ENCODE measurements at places on chromosomes 11 and 22.

DNA sequence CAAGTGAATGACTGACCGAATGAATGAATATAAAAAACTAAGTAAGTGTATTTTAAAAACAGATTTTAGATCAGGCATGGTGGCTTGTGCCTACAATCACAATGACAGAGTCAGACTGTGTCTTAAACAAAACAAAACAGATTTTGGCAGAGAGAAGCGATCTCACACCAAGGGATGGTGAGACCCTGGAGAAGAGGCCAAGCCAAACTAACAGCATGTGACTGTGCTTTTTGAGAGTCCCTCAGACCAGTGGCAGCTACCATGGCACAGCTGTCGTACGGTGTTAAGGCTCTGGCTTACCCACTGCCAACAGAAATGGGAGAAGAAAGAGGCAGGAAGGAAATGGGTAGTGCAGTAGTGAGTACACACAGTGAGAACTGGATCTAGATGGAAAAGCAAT, 60.6 kb downstream of the SGSM3 start:
- DNase-seq = no peak

- no peak for DNase-seq
These were observed 122.6 kb upstream of the SORL1-AS1 start for GRCh38 chr11:121575250-121575962.

DNA sequence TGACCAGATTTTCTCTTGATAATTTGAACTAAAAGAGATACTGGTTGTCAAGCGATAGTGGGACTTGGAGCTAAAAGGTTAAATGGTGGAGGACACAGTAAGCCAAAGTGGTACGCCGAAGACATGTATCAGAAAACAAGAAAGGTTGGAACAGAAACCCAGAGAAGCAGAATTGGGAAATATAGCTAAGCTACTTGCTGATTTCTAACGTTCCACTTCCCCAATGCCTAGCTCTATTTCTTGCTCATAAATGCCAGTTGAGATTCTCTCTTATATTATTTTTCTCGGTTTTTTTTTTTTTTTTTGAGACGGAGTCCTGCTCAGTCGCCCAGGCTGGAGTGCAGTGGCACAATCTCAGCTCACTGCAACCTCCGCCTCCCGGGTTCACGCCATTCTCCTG, 12.7 kb downstream of the TMEM41B start:
- DNase-seq = no peak

DNA sequence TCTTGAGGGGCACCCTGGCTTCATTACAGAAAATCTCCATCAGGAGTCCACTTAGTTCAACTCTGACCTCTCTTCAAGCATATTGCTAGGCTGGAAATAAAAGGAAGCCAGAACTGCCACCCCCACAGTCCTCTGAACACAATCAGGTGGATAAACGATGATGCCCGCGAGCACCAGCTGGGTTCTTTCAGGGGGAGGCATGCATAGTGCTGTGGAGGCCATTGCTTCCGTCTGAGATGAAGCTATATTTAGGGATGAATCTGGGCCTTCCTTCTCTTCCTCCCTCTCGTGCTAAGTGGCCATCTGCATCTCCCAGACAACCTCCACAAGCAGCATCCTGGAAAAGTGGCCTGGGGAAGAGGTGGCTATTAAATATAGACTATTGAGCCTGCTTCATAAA, 3.9 kb upstream of the MICAL2 start:
- no peak for DNase-seq

GRCh38 chr11:70331901-70332300, 61.4 kb downstream of the PPFIA1 start:
- no peak for DNase-seq

DNA sequence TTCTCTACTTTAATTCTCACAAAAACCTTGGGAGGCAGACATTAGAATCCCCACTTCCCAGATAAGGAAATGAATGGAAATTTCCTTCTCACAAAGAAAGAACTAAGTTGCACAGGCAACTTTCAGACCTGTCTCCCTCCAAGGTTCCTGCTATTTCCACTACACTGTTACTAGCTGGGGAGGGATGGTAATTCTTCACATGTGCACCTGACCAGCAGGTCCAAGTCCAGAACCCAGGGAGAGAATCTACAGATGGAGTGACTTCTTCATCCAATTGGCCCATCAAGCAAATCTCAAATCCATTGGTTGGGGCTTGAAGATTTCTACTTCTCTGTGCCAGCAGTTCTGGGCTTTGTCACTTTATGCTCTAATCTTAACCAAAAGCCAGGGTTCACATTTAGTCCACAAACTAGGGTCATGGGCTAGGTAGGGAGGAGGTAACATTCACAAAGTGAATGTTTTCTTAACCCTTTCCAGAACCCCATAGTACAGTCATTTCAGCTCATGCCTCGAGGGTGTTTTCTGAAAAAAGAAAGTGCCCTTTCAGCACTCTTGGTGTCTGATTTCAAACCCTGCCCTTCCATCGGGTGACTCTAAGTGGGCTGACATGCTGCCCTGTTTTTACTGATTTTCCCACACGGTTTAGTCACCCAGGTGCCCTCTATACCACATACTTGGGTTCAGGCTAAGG, 2.7 kb downstream of the POU2AF1 start:
- no peak for DNase-seq

GRCh38 chr11:118615976-118616371, 8.6 kb downstream of the PHLDB1 start:
- DNase-seq = no peak

GRCh38 chr11:46533396-46534100, 60.3 kb downstream of the AMBRA1 start:
- no peak for DNase-seq

DNA sequence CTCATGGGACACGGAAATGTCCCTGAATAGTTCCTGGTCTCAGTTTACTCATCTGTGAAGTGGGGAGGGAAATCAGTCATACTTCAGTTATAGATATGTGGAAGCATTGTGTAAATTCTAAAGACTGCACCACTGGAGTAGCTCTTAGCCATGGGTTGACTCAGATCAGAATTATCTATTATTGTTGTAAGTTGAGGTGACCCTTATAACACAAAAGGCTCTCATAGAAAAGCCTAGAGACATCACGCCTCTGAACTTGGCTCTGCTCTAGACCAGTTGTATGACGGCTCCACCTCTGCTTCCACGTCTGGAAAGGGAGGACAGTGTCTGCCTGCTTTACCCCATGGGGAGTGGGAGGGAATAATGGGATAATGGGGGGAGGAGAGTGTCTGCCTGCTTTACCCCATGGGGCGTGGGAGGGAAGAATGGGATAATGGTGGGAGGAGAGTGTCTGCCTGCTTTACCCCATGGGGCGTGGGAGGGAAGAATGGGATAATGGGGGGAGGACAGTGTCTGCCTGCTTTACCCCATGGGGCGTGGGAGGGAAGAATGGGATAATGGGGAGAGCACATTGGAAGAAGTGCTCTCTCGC, 98.2 kb downstream of the AMOTL1 start:
- no peak for DNase-seq

DNA sequence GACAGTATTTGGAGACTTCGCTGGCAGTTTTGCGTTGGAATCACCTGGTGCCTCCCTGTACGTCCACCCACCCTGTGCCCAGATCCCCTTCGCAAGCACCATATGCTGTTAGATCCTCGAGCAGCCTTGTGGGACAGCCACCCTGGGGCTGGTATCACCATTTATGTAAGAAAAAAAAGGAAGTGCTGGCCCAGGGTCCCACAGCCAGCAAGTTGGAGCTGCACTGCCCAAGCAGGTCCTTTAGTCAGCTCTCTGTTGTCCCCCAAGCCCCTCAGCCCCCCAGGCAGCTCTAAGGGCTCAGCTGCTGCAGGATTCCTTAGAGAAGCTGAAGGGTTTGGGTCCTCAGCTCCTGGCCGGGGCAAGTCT, 80.3 kb downstream of the FBLN1 start:
- DNase-seq = no peak

GRCh38 chr22:47034905-47035419, 272.5 kb downstream of the TBC1D22A start:
- no peak for DNase-seq

GRCh38 chr22:19694696-19695095, 19.6 kb upstream of the SEPTIN5 start:
- DNase-seq = no peak

DNA sequence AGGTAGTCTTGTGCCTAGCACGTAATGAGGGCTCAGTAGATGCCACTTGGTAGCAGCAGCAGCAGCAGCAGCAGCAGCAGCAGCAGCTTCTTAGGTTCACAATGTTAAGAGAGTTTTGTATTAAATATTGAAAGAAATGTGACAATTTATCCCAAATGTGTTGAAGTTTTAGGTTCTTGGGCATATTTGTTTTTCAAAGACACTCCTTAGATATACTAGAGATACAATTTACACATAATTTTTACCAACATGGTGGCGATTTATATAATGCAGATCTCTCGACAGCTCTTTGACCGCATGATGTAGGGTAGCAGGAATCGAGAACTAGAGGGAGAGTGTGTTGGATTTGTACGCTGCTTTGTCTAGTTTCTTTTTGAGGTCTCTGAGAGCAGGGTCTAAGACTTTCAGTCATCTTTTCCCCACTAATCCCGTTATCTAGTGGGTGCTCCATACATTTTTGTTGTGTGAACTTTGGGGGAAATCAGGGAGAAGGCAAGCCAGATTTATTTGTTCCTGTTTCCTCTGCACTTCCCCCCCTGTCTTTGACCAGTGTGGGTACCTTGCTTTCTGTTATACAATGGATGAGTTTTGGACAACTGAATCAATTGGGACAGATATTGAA, 1.4 kb downstream of the FDX1 start:
- peak; percentile 16 for DNase-seq

GRCh38 chr11:109023036-109023435, 358.2 kb downstream of the DDX10 start:
- no peak for DNase-seq

DNA sequence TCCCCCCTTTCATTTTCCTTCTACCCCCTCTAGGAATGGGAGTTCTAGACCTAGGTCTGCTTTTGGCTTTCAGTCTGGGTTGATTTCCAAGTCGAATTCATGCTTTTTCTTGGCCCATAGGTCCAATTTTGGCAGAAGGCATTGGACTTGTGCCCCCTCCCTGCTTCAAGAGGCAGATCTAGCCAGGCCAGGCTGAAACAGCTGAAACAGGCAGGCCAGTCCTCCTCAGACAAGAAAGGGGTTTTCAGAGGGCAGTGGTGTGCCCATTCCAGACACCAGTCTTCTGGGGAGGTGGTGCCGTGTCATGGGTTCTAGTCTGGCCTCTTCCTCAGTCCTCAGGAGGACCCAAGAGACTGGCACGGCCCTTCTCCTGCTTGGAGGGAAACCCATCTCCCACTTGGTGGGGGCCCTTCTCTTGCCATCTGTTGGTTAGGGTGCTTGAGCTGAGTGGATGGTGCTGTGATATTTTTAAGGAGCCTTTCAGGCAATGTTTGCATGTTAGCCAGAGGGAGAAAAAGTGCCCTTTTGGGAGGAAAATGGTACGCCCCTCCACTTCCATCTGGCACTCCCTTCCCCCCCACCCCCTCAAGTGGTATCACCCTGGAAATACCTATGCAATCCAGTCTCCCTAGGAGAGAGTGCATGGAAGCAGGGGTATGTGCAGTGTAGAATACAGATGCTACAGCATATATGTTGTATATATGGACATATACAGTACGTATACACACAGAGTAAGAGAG, 53.6 kb downstream of the SYT13 start:
- DNase-seq = no peak

GRCh38 chr22:50071432-50072166, 13.5 kb upstream of the TTLL8 start:
- no peak for DNase-seq

GRCh38 chr22:47395481-47395880, 633.0 kb downstream of the TBC1D22A start:
- DNase-seq = no peak
